ENCODE measurements at places on chromosomes 1 and 21. TPM values are rescaled to one million over a fixed set of nuclear protein-coding genes. Genes with fewer than 3 reads are reported as not detected.

GRCh38 chr1:93420400-93420799, 27.5 kb upstream of the FNBP1L start:
- no peak for DNase-seq

Gene AMY1C
- 12.0 TPM for total RNA-seq

GRCh38 chr1:100028765-100029164, 59.0 kb downstream of the SLC35A3 start:
- DNase-seq = no peak

Gene RIMS3
- total RNA-seq = 3.6 TPM

DNA sequence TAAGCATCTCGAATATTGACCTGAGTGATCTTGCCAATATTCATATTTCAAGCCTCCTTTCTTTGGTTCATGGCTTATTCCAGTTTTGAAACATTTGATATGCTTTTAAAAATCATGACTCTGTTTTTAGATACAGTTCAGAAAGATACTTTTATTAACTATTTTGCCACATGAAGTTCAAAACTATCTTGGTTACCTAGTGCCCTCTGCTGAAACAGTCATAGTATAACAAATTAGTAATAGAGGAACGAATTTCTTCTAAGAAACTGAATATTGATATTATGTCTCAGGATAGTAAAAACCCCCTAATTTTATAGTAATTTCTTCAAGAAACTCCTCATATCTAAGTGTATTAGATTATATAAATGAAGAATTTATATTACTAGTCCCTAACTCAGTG, 52.6 kb upstream of the RC3H1 start:
- no peak for DNase-seq

Measured in upper lobe of left lung (tissue), 6 donors.